Stimulated activated naive CD8-positive, alpha-beta T cell treated with anti-CD3 and anti-CD28 coated beads, Interleukin-15, amount 100 ng/mL, for 72 hours (primary cell): ENCODE measurements at places on chromosomes 11 and 22.

DNA sequence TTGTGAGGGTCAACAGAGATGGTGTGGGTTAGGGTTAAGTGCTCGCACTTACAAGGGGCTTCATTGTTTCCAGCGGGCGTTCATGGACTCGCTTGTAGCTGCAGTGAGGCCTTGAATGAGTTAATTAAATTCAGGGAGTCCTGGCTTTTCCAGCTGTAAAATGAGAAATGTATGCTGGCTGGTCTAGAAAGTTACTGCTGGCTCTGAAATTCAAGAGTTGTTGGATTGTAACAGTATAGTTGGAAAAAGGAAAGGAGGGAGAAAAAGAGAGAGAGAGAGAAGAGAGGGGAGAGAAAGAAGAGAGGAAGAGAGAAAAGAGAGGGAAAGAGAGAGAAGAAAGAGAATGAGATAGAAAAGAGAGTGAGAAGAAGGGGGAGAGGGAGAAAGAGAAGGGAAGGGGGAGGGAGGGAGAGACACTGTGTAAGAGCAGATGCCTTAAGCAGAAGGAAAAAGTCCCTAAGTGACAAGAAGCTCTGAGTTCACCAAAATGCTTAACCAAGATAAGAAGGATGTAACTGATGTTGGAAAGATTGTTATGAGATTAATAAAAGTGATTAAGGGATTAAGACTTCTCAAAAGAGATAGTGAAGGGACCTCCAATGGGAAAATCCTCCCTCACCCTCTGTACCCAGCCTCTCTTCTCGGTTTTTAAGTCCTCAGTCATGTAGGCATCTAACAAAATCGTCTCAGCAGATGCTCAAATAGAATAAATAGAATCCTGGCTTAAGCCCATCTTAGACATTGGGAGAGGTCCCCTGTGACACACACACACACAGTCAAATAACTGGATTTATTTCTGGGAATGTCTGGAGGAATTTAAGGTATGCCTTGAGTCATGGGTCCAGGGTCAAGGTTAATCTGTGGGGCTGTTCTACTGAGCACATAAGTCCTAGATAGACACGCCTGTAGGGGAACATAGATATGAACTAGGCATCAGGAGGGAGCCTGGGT is 477.9 kb downstream of the MIAT start:
- no peak for DNase-seq

DNA sequence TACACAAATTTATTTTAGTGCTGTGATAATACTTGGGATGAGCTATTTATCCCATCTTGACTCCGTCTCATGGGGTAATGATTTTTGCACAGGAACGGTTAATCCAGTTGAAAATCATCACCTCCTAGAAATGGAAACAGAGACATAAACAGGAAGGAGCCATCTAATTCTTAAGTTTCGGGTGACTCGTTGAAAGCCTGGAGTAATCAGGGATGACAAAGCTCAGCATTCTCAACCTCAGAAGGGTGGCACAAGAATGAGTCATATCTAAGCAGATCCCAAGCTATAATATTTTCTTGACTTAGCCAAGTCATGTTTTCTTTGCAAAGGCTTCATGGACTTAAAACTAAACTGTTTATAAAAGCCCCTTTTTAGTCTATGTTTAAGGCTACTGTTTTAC is 280.8 kb upstream of the CCDC90B start:
- DNase-seq, result no peak

- no peak for DNase-seq
Observed at GRCh38 chr11:122348659-122349409, 232.8 kb upstream of the BLID start.

GRCh38 chr11:6576471-6577373 is 26.7 kb downstream of the RRP8 start:
- no peak for DNase-seq

GRCh38 chr11:70230840-70231710 is 28.0 kb downstream of the FADD start:
- DNase-seq, result no peak

DNA sequence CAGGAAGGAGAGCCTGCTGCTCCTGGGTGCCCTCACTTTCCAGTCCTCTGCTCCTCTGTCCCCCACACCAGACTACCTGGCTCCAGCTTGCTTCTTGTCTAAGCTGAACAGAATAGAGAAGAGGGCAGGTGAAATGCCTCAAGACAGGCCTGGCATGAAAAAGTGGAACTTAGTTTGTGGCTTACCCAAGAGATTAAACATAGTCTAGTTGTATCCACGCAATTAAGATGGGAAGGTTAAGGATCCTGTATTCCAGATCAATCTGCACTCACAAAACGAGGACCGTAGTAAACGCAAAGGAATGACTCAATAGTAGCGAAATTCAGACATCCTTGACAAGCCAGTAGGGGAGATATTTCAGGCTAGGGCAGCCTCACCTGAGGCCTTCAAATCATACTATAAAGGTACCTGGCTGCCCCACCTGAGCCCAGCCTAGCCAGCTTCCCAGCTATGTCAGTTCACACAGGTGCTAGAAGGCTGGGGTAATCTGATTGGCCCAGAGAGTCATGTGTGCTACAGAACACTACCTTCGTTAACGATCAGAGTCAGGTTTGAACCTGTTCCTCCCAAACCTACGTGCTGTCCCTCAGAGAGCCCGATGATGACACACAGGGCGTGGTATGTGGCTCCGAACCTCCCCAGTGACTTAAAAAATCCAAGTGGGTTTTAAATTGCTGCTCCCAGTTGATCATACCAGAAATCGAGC is 46.5 kb downstream of the AHNAK start:
- no peak for DNase-seq

DNA sequence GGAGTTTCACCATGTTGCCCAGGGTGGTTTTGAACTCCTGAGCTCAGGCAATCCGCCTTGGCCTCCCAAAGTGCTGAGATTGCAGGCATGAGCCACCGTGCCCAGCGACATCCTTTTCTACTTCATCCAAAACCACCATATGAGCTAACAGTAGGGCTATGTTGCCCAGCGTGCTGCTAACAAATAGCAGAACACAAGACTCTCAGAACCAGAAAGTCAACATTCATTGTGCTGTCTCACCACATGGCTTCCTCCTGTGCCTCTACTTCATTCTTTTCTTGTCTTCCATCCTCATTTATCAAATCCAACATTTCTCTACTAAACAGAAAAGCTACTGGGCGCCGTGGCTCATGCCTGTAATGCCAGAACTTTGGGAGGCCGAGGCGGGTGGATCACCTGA is 12.0 kb upstream of the DENND5A start:
- DNase-seq, result no peak

- DNase-seq, result peak; percentile 23
Observed at GRCh38 chr11:76234021-76234415, 27.7 kb upstream of the WNT11 start.

DNA sequence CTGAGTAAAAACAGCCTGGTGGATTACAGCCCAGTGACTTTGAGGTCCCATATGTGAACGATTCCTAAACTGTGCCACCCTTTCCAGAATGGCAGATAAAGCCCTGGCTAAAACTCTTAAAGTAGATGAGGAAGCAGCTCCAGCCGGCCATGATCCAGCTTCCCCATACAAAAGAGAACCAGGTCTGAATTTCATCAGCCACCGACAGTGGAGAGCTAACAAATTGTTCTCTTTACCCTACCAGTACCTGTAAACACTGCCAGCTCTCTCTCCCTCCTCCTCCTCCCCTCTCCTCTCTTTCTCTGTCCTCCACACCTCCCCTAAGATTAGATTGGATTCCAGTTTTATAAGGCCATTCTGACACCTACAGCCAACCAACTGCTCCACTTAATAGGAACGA is 176.9 kb downstream of the DSCAML1 start:
- DNase-seq, result no peak

DNA sequence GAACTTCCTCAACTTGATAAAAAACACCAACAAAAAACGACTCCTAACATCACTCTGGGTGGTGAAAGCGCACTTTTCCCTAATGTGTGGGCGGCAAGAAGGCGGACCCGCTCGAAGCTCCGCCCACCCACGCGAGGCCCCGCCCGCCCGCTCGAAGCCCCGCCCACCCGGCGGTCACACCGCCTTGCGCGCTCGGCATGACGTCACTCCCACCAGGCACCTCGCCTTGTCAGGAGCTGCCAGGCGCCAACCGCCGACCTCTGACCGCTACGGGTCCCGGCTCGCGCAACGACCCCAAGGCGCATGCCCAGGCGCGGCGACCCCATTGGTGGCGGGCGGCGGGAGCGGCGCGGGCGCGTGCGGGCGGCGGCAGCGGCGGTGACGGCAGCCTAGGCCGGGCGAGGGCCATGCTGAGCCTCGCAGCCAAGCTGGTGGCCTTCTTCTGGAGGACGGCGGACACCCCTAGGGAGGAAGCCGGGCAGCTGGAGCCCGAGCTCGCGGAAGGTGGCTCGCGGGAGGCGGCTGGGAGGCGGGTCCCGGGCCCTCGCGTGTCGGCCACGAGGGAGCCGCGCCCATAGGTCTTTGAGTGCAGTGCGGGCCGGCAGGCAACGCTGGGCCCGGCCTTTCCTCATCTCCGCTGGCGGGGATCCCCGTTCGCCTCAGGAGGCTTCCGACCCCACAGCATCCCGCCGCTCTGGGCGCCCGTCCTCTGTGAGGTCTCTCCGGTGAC is at the start of gene MOV10L1:
MOV10L1 (plus strand) TSS at position 325 of the 730 bp plus-strand sequence; CDS start at position 408, 83 bp downstream.
- DNase-seq, result no peak

- no peak for DNase-seq
Observed at GRCh38 chr11:77530879-77531278, 57.0 kb upstream of the PAK1 start.

DNA sequence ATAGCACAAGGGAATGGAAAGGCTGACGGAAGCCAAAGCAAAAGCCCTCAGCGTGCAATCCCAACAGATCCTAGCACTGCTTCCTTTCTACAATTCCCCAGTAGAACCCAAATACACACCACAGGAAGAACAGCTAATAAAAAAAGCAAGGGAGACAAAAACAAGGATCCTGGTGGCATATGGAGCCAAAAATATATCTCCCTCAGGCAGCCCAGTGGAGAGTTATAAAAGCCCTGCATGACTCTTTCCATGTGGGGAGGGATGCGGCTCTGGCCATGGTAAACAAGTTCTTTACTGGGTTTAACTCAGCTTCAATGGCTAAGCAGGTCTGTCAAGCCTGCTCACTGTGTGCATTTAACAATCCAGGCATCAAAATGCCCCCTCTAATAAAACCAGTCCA is 88.1 kb downstream of the PIWIL4 start:
- DNase-seq, result no peak
